ENCODE measurements at places on chromosomes 2 and 18. TPM values are rescaled to one million over a fixed set of nuclear protein-coding genes. Genes with fewer than 3 reads are reported as not detected.

DSG1 gene
- not detected for total RNA-seq

DNA sequence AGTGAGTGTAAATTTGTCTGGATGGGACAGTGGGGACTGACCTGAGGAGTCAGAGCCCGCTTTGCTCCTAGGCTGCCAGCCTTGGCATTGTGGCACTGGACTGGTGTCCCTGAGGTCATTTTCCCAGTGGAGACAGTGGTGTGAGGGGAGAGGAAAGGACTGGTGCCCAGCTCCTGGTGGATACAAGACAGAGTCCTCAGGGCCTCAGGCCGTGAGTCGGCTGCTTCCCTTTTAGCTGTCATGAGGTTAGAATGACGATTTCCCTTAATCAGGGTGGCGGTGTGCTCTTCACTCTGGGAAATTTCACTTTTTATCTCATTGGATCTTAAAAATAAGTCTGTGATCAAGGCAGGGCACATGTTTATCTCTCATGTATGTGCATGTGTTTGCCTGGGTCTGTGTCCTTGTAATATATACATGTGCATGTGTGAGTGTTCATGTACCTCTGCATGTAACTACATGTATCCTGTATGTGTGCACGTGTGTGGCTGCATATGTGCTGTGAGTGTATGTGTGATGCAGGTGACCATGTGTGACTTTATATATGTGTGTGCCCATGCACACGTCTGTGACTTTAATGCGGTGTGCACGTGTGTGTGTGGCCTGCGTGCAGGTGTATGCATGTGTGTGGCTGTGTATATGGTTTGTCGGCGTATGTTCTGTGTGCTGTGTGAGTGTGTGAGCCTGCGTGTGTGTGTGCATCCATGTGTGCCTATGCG, 55.7 kb downstream of the GLI2 start:
- DNase-seq = no peak

GRCh38 chr2:47607005-47607679, 175.8 kb upstream of the MSH6 start:
- no peak for DNase-seq

DNA sequence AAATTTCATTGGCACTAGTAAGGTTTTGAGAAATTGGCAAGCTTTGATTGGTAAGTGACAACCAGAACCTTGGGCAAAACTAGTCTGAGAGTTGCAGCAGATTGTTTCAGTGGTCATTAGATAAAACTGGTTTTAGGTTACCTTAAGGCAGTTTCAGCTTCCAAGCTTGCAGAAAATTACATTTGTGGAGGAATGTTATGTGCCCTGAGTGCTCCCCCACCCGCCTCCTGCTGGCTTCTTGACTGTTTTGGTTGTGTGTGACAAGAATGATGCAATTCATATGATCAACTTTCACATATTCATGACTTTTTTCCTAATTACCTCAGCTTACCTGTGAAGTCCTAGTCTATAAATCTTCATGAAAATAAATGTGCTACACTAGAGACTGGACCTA, 599.5 kb upstream of the ZNF804A start:
- no peak for DNase-seq

All from sigmoid colon (tissue), 7 donors.